ENCODE measurements at places on chromosomes 1 and 21.

DNA sequence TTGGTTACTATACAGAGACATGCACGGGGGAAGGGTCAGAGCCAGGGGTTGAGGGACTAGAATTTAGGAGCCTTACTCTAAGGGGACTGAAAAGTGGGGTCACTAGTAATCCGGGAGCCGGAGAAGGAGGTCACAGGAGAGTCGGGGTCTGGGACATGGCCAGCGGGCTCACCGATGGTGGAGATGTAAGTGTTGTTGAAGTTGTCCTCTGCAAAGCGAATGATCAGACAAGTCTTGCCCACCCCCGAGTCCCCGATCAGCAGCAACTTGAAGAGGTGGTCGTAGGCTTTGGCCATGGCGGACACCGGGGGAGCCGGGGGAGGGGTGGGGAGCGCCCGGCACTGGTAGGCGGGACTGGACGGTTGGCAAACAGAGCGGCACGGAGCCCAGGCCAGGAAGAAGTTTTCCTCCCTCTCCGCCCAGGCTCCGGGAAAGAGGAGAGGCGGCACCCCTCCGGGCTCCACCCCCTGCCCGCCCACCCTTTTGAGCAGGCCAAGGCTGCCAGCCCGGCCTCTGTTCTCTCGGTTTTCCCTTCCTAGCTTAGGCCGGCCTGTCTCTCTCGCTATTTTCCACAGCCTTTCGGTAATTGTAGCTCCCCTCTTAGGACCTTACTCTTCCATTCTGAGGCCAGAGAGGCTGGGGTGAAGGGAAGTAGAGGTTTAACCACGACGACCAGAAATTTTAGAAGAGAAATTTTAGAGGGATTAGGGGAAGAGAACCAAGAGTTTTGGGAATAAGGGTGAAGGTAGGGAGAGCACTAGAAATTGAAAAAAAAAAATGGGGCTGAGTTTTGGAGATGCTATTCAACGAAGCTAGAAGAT lies at the start of gene RAB13:
Gene RAB13, minus strand, starts transcription at position 399 of the 821 bp plus-strand sequence. Its CDS starts 103 bp downstream, at position 296.
- DNase-seq, result peak; percentile 67

- peak; percentile 46 for DNase-seq
Measured at GRCh38 chr1:211259638-211260126, 516 bp downstream of the RCOR3 start.

GRCh38 chr1:53048960-53049573 lies 12.9 kb upstream of the PODN start:
- DNase-seq, result no peak

DNA sequence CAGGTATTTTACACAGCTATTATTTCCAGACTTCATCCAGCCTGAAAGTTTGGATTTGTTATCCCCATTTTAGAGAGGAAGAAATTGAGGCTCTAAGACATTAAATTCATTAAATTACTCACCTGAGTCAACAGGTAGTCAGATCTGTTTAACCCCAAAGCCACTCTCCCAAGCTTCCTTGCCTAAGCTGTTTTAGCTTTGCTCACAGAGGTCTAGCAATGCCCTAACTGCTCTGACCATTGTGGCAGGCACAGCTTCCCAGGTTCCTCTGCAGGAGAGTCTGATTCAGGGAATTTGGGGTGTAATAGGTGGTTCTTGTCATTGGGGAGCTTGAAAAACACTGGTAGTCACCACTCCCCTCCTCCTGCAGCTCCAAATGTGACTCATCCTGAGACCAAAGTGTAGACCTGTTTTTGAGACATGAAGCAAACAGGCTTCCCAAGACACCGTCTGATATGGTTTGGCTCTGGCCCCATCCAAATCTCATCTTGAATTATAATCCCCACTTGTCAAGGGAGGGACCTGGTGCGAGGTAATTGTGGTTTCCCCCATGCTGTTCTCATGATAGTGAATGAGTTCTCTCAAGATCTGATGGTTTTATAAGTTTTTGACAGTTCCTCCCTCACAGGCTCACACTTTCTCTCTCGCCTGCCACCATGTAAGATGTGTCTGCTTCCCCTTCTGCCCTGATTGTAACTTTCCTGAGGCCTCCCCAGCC lies 142.8 kb upstream of the DNAH14 start:
- no peak for DNase-seq

- peak; percentile 41 for DNase-seq
Measured at GRCh38 chr1:169348383-169349036, 19.1 kb downstream of the NME7 start.

- DNase-seq, result no peak
Measured at GRCh38 chr1:236543065-236543669, 19.4 kb downstream of the LGALS8 start.

DNA sequence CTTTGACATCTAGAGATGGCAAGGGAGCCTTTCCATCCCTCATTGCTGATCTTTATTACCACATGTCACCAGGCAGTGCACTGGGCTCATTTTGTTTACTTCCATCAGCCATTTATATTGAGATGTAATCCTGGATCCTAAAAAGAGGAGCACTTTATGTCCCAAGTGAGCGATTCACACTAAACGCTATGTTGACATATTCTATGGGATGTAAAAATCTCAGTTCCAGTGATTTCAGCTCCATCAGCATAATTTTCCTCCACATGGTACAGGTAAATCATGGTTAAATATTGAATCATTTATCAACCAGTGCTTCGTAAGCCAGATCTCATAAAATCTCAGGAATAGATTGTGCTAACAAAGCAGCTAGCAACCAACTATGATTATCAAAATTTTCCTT lies 634.8 kb upstream of the PLXNA2 start:
- DNase-seq, result no peak

- DNase-seq, result no peak
Measured at GRCh38 chr1:223102797-223103533, 40.1 kb downstream of the TLR5 start.

Measured in renal cortex interstitium (tissue), 15 donors.